ENCODE measurements at places on chromosomes 11 and 22.

GRCh38 chr11:33874910-33875490, 16.9 kb downstream of the LMO2 start:
- DNase-seq: no peak

- no peak for DNase-seq
Measured at GRCh38 chr11:890794-891540, 19.6 kb downstream of the CHID1 start.

- DNase-seq: no peak
Measured at GRCh38 chr22:48581205-48581766, 1246.4 kb downstream of the BRD1 start.

DNA sequence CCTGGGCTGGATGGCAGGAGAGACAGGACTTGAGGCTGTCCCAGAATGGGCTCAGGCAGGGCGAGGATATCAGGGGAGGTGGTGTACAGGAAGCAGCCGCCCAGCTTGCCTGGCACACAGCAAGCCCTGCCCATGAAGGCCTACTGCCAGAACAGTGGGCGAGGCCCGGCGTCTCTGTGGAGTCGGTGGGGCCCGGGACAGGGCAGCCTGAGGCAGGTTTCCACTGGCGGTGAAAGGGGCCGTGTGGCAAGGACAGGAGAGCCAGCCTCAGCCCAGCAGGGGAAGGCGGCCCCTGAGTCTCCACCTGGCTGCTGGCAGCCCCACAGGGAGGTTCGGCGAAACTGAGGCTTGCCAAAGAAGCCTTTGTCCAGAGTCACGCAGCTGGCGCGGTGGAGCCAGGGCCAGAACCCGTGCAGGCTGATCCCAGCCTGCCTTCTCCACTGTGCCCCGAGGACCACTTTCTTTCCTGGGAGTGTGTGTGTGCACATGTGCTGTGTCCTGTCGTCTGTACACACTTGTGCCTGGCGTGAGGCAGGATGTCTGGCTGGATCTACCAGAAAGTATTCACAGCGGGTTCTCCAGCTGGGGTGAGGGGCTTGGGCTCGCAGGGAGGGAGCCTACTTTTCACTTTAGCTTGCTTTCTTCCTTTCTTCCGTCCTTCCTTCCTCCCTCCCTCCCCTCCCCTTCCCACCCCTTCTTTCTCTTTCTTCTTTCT, 1.2 kb downstream of the TSPO start:
- no peak for DNase-seq

All from stromal cell of bone marrow (primary cell).